CD4-positive, alpha-beta memory T cell (primary cell): ENCODE measurements at places on chromosomes 5 and 9.

GRCh38 chr5:65066387-65067146 lies 297.8 kb downstream of the CWC27 start:
- DNase-seq: no peak

DNA sequence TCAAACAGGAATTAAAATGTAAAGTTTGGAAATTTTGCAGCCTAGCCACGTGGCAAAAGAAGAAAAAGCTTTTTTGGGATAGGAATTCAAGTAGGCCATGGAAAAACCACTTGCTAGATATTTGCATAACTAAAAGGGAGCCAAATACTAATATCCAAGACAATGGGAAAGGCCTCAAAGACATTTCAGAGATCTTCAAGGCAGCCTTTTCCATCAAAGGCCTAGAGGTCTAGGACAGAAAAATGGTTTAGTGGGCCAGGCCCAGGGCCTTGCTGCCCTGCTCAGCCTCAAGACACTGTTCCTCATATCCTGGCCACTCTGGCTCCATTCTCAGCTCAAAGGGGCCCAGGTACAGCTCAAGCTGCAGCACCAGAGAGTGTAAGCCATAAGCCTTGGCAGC lies 265.9 kb upstream of the RPS23 start:
- no peak for DNase-seq

DNA sequence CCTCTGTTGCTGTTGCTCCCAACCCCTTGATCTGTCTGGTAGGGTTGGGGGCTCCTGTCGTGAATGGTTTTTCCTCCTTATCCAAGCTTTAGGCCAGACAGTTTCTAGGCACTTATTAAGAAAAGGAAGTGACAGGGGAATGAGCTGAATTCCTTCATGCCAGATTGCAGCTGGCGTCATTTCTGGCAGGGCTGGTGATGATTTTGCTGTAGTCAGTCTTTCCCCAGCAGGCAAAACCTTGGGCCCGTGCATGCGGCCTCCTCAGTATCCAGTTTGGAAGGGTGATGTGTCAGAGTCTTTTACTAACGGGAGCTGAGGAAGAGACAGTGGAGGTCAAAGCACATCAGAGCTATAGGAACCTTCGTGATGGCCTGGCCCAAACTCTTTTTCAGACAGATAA lies 58.8 kb downstream of the COL27A1 start:
- no peak for DNase-seq

- no peak for DNase-seq
Measured at GRCh38 chr5:165622864-165623536, 2117.6 kb downstream of the MAT2B start.

GRCh38 chr5:180689071-180689694 lies 39.8 kb upstream of the FLT4 start:
- peak; percentile 51 for DNase-seq

DNA sequence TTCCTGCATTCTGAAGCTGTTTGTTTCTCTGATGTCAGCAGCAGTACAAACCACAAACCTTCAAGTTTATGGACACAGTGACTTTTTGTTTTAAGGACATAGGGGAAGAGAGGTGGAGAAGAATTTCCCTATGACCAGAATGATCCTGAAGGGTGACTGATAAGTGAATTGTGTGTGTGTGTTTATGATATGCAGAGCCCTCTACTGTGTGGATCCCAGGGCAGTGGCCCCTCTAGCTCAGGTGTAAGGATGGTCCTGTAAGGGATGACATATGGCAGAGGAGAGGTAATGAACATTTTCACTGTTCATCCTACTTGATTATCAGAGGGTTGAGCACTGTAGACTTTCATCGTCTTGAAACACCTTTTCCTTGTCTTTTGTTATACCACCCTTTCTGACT lies 30.6 kb upstream of the TMED7 start:
- no peak for DNase-seq

DNA sequence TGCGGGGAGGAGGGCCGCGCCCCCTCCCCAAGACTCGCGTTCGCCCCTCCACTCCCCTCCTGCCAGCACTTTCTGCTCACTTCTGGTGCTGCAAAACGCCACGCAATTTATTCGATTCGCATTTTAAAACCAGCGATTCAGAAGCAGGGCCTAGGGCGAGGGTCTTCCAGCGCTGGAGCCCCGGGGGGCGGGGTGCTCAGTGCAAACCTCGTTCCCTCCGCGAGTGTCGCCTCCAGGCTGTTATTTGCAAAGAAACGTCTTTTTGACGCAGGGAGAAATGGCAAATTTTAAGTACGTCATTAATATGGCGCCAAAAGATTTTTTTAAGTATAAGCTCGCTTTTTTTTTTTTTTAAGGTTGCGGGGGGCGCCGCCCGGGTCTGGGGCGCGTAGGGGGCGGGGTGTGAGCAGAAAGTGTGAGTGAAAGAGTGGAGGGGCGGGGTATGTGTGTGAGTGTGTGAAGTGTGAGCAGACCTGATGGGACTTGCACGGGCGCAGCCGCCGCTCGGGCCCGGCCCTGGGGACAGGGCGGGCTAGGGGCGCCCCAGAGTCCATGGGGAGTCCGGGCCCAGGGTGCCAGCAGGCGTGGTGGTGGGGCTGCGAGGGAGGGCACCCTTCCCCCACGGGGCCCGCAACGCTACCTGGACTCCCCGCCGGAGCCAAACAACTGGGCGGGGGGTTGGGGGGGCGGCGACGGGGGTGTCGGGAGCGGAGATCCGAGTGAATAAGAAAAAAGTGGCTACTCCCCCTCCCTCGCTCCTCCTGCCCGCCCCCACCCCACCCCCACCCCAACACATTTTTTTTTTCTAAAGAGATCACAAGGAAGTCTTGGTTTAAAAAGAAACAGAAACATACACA lies at the start of gene JADE2:
JADE2 (plus strand) TSS at position 845 of the 857 bp plus-strand sequence. CDS start 10,188 bp downstream, outside the sequence.
- DNase-seq: peak; percentile 91

DNA sequence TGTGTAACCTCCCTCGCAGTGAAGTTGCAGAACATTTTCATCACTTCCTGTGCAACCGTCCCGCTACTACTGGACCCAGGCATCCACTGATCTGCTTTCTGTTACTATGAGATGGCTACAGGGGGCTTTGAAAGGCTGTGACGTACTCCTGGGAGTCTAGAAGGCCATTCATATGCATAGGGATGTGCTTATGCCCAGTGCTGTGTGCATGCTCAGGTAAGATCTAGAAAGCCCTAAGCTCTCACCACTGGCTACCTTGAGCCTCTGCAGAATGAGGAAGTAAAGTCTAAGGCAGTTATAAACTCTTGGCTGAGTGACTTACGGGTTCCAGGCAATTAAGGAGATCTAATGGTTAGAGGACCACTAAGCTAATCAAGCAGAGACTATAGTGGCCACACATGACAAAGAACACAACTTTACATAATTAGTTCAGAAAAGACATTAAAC lies 11.8 kb downstream of the HNRNPAB start:
- DNase-seq: no peak

DNA sequence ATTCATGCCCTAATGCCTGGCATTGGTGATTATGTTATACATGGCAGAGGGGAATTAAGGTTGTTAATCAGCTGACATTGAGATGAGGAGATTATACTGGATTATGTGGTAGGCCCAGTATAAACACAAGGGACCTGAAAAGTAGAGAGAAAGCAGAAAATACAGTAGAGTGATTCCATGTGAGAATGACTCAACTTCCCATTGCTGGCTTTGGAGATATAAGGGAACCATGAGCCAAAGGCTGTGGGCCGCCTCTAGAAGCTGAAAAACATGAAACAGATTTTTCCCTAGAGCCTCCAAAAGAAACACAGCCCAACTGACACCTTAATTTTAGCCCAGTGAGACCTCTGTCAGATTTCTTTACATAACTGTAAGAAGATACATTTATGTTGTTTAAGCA lies 65.0 kb upstream of the CTXN3 start:
- no peak for DNase-seq

DNA sequence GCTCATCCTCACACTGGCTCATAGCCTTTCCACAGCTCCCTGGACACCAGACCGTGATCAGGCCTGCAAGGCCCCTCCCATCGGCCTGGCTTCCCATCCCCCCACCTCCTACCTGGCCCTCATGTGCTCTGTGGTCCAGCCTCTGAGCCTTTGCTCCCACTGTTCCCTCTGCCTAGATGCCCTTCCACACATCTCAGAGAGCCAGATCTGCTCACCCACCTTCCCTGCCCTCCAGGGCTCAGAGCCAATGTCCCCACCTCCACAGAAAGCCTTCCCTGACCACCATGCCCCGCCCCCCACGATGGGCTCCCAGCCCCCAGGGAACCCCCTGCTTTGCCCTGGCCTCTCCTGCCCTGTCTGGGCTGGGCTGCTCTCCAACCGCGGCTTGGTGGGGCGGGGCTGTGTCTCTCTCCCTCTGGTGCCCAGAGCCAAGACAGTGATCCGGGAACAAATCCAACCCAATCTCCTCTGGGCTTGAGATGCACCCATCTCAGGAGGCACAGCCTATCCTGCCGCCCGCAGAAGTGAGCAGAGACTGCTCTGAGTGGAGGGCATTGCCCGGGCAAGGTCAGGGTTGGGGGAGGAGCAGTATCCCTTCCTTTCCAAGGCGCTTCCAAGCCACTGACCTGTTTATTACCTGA lies 1.6 kb downstream of the NINJ1 start:
- no peak for DNase-seq
